ENCODE measurements at places on chromosomes 2 and 18. TPM values are rescaled to one million over a fixed set of nuclear protein-coding genes. Genes with fewer than 3 reads are reported as not detected.

GRCh38 chr2:25853038-25853638 lies 25.1 kb downstream of the ASXL2 start:
- DNase-seq, result no peak

- no peak for DNase-seq
These were observed 181.9 kb upstream of the DLGAP1 start for GRCh38 chr18:4636967-4637366.

CRYGC gene
- not detected for total RNA-seq

- no peak for DNase-seq
These were observed 52.8 kb upstream of the IL1RL1 start for GRCh38 chr2:102258386-102259074.

- DNase-seq, result no peak
These were observed 130.0 kb downstream of the PLCL1 start for GRCh38 chr2:197934261-197934933.
